ENCODE measurements at places on chromosomes 6 and 20.
A peak's percentile ranks its signal among the peaks of the same experiment; 100 is the strongest.

DNA sequence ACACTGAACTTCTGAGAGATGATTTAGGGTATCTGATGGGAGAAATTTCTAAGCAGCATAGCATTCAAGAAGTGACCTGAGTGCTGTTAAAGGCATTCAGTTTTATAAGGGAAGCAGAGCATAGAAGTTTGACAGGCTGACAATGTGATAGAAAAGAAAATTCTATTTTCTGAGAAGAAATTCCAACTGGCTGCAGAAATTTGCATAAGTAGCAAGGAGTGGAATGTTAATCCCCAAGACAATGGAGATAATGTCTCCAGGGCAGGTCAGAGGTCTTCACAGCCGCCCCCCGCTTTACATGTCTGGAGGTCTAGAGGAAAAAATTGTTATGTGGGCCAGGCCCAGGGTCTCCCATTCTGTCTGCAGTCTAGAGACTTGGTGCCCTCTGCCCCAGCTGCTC is 1361.8 kb upstream of the EYS start:
- DNase-seq: no peak

DNA sequence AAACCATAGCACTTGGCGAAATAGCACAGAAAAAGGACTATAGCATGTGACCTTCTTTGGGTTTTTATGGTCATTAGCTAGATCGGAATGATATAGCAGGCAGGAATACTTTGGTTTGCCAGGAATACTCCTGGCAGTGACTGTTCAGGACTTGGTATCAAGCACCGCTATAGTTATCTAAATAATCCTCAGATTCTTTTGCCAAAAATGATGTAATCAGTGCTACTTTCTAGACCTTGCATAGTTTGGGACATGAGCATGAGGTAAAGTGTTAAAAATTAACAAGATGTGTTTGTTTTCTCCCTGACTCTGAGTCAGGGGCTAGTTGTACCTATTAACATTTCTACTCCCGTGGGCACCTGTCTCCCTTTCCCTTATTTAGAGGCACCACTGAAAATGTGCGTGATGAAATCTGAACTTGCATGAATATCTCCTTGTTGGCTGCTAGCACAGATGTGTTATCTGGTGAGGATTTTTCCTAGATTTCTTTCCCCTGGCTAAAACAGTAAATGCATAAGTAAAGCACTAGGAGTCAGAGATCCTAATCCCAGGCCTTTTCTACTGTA is 511.0 kb downstream of the CDKAL1 start:
- no peak for DNase-seq

- DNase-seq: no peak
Observed at GRCh38 chr20:64131406-64131805, 24.0 kb upstream of the NPBWR2 start.

DNA sequence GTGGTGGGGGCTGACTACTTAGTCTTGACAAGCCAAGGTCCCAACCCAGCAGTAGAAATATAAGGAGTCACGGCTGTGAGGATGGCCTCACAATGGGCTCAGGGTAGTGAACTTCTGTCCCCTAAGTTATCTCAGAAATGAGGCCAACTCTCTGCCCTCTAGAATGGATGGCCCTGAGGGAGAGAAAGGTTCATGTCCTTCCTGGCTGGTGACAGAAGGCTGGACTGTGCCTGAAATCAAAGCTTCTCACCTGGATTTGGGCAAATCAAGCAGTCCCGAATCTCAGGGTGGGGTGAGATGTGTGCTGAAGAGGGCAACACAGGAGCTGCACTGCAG is 12.7 kb downstream of the RRP36 start:
- no peak for DNase-seq

- DNase-seq: no peak
Observed at GRCh38 chr6:56787209-56787608, 144.5 kb upstream of the DST start.

GRCh38 chr6:84811351-84811750 is 47.0 kb upstream of the TBX18 start:
- DNase-seq: no peak

DNA sequence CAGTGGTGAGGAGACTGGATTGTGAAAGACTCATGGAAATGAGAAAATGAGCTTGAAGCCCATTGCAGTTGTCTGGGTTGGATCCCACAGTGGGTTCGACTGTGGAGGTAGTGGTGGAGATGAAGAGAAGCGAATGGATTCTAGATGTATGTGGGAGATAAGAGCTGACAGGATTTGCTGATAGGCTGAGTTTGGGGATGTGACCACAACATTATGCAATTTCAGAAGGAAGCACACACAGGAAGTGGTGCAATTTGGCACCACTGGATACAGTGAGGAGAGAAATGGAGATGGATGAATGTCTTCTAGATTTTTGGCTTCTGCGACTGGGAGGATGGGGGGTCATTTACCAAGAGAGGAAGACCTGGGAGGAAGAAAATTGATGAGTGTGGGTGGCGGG is 64.4 kb upstream of the MAFB start:
- no peak for DNase-seq

GRCh38 chr20:13041574-13042457 is 33.0 kb downstream of the SPTLC3 start:
- DNase-seq: no peak

DNA sequence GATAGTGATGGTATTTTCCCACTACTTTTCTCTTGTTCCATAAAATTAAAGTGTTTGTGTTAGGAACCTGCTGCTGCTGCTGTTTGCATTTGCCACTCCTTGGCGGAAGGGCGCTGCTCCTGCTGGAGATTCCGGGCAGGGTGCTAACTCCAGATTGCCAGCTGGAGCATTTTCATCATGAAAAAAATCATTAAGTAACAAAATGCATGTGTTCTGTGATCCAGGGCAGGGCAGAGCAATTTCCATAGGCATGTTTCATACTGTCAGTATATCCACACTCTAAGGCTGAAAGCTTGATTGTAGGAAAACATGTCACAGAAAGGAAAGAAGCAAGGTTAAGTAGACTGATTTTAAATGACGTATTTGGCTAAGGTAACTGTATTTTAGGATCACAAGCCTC is 24.0 kb downstream of the PBOV1 start:
- no peak for DNase-seq

GRCh38 chr20:6595704-6596103 is 171.8 kb upstream of the BMP2 start:
- DNase-seq: no peak

- no peak for DNase-seq
Observed at GRCh38 chr6:160248538-160248937, 10.1 kb downstream of the SLC22A2 start.

DNA sequence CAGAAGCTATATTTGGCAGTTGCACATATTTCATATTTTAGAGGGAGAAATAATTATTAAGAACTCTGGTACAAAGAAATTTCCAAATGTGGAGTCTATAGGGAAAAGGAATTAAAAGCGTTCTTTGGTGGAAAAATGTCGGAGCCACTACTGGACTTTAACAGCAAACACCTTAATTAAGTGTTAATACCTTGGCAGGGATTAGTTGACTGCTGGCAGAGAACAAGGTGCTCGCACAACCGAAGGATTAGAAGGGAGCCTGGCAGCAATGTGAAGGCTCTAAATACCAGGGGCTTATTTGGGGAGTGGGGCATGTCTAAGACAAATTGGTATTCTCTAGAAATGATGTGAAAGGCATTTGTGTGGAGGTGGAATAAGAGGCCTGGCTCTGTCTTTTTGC is 98.9 kb downstream of the PAK5 start:
- DNase-seq: no peak

- peak; percentile 13 for DNase-seq
Observed at GRCh38 chr6:104789770-104790190, 69.9 kb downstream of the HACE1 start.

GRCh38 chr6:84854811-84855400 is 90.5 kb upstream of the TBX18 start:
- DNase-seq: no peak

DNA sequence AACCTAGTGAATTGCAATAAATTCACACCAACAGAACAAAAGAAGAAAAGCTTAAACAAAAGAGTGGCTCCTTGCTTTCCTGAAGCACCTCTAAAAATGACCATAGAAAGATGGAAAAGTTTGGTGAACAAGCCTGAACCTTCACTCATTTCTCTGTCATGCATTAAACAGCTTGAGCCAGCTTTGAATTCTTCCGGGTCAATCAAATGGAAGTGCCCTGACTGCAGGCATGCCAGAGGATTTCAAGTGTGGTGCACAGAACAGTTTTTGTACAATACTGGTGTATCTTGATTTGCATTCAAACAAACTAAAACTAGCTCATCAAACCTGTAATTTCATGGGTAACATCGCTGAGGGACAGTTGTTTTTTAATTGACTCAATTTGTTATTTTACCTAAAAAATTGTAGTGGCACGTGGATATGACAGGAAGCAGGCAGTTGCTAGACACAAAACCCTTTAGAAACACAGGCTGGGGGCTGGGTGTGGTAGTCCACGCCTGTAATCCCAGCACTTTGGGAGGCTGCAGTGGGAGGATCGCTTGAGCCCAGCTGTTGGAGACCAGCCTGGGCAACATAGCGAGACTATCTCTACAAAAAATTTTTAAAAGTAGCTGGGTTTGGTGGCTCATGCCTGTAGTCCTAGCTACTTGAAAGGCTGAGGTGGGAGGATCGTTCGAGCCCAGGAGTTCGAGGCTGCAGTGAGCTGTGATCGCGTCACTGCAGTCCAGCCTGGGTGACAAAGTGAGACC is 9.1 kb downstream of the CASS4 start:
- no peak for DNase-seq

DNA sequence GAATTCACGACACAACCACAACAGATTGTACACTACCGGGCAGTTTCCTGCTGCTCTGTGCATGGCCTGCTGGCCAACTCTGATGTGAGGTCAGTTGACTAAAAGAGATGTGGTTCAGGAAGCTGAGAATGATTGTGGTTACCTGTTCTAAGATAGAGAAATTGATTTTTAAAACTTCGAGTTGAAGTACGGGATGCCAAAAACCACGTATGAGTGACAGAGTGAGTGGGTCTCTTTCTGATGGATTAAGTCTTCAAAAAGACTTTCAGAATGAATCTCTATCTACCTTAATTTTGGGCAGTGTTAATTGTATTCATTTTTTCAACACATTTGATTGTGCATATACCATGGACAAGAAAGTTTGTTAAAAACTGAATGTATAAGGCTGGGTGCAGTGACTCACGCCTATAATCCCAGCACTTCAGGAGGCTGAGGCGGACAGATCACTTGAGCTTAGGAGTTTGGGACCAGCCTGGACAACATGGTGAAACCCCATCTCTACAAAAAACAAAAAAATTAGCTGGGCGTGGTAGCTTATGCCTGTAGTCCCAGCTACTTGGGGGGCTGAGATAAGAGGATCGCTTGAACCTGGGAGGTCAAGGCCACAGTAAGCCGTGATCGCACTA is 121.2 kb downstream of the SGK1 start:
- DNase-seq: no peak

DNA sequence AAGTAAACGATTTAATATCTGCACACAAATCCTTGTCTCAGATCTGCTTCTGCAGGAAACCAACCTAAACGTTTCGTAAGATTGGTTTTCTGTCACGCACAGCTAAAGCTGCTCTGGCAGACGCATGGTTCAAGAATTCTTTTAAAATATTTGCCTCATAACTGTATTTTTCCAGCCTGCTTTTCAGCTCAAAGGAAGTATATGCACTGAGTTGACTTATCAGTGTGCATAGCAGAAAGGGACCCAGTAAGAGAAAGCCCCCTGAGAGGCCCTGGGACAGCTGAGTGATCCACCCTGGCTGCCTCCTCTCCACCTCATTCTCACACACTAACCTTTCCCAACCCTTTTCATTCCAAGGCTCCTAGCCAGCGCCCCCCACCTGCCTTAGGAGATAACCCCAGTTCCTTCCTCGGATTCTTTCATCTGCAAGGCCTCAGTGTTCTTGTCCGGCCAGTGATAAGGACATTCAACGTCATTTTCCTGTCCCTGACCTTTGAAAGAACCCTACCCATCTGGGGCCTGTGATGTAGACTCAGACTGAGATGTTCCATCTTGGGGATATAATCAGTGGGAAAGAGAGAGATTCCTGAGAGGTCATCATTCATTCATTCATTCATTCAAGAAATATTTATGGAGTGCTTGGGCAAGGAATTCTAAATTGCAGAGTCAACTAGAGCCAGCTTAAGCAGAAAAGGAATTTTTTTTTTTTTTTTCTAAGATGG is 22.4 kb upstream of the SLC9A8 start:
- DNase-seq: peak; percentile 35

- DNase-seq: no peak
Observed at GRCh38 chr6:91420243-91420642, 833.4 kb upstream of the MAP3K7 start.

DNA sequence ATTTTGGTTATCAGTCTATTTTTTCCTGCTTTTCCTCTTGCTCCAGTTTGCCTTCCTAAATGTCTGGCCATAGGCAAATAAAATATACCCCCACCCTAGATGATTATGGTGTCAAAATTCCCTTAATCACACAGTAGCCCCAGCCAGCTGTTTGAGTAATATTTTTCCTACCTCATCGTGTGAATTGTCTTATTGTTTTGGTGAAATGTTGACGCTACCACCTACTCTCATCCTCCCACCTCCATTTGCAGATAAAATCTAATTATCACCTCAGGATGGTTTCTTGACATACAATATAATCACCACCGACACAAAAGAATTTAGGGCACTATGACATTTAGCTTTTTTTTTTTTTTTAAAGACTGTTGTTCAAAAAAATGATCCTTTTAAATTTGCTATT is 44.1 kb upstream of the FUCA2 start:
- no peak for DNase-seq

DNA sequence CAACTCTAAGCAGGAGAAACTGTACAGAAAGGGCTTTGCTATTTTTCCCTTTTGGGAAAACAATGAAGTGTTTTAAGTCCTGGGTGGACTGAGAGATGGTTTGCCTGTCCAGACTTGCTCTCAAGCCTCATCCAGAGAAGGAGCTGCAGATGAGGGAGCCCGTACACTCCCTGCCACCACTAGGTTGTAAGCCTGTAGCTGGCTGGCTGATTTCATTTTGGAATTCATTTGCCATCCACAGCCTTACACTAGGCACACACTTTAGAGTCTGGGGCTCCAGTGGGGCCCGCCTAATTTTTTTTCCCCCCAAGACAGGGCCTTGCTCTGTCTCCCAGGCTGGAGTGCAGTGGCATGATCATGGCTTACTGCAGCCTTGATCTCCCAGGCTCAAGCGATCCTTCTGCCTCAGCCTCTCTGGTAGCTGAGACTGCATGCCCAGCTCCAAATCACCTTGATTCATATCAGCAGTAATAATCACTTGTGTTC is 28.4 kb downstream of the POFUT1 start:
- DNase-seq: no peak

DNA sequence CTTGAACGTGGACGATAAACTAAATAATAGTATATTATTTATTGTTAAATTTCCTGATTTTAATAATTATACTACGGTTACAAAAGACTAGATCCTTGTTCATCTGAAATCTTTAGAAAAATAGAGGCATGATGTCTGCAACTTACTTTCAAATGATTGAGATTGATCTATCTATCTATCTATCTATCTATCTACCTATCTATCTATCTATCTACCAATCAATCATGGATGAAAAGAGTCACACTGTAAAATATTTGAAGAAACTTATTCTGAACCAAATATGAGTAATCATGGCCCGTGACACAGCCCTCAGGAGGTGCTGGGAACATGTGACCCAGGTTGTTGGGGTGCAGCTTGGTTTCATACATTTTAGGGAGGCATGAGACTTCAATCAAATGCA is 11.7 kb upstream of the BLCAP start:
- DNase-seq: no peak
